ENCODE measurements at places on chromosomes 3 and 15. TPM values are rescaled to one million over a fixed set of nuclear protein-coding genes. Genes with fewer than 3 reads are reported as not detected.

Gene CHRNA5
- total RNA-seq, result 6.3 TPM

Gene MME
- not detected for total RNA-seq

Gene FOXB1
- 0.14 TPM for total RNA-seq

Gene ADAMTS17
- 3.6 TPM for total RNA-seq

Gene CLDND1
- 204 TPM for total RNA-seq

Gene KBTBD13
- not detected for total RNA-seq

DNA sequence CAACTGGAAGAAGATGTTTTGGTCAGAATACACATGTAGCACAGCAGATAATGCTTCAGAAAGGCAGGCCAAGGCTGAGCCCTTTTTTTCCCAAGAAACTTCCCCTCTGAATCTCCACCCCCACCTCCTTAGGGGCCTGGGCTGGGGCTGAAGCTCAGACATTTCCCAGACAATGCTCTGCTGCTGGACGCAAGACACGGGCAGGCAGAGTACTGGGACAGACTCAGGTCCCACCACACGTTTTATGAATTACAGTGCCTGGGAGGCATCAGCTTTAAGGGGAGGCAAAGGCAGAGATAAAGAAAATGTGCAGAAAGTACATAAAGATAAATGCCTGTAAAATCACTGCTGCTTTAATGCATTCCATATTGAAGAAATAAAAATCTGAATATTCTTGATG is 479.4 kb downstream of the ERC2 start:
- H3K27me3 ChIP-seq, result no peaks in the 10 kb centered on the region
- H3K27ac ChIP-seq, result no peak overlapping the region
- no peaks in the 10 kb centered on the region for H3K4me1 ChIP-seq

DNA sequence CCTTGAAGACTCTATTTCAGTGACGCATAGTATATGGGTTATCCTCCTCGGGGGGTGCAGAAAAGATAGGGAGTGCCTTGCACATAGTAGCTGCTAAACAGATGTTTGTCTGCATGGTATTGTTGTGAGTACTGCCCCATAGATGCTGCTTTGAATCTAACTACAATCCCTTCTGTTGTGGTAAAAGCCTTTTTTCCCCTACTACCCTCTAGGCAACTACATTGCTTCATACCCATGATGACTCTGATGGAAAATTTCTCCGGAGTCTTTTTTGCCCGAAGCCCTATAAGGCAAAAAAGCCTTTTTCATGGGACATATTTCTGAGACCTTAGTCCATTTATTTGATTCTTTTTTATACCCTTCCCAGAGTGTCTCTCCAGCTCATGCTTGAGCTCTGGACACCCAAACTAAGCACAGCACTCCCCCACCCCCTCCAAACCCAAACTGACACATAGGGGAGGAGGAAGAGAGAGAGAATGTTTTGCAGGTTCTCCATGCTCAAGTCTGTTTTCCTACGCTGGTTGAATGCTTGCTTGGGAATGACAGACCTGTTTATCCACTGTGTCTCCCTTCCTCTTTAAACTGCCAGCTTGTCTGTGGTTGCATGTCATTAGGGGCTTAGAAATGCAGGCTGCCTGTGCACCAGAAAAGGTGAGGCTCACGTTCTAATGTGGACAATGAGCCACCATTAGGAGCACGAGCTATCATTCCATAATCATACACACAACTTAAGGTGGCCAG is 52.9 kb downstream of the LRTM1 start:
- no peak overlapping the region for H3K4me3 ChIP-seq
- H3K4me1 ChIP-seq, result no peaks in the 10 kb centered on the region
- no peak overlapping the region for H3K27ac ChIP-seq
- no peaks in the 10 kb centered on the region for H3K36me3 ChIP-seq
- no peaks in the 10 kb centered on the region for H3K27me3 ChIP-seq

GRCh38 chr3:157436583-157437291 is at the start of gene PTX3:
TSS of gene PTX3 (plus strand) at chr3:157436850. CDS start at chr3:157436934, 84 bp downstream.
- peaks cover 46% of the 10 kb centered on the region for H3K27me3 ChIP-seq
- H3K36me3 ChIP-seq, result no peaks in the 10 kb centered on the region
- H3K4me1 ChIP-seq, result peaks cover 13% of the 10 kb centered on the region
- no peak within 1 kb of the TSS for H3K27ac ChIP-seq
- H3K4me3 ChIP-seq, result peak within 1 kb of the TSS; percentile 64

GRCh38 chr15:81334768-81335435 is 11.0 kb upstream of the STARD5 start:
- H3K4me1 ChIP-seq, result peaks cover 8% of the 10 kb centered on the region
- H3K36me3 ChIP-seq, result peaks cover 2% of the 10 kb centered on the region
- H3K4me3 ChIP-seq, result no peak overlapping the region
- H3K27me3 ChIP-seq, result no peaks in the 10 kb centered on the region

GRCh38 chr3:149670742-149671492 is 13.1 kb upstream of the WWTR1 start:
- H3K4me1 ChIP-seq, result no peaks in the 10 kb centered on the region
- H3K27ac ChIP-seq, result no peak overlapping the region
- no peak overlapping the region for H3K4me3 ChIP-seq
- DNase-seq, result no peak
- H3K36me3 ChIP-seq, result no peaks in the 10 kb centered on the region

GRCh38 chr15:75023872-75024636 is 664 bp downstream of the PPCDC start:
- DNase-seq, result peak; percentile 14
- H3K27me3 ChIP-seq, result no peaks in the 10 kb centered on the region
- peaks cover 19% of the 10 kb centered on the region for H3K4me1 ChIP-seq
- H3K36me3 ChIP-seq, result peaks cover 8% of the 10 kb centered on the region
- H3K27ac ChIP-seq, result peak overlapping the region; percentile 94

Measured in activated naive CD8-positive, alpha-beta T cell treated with anti-CD3 and anti-CD28 coated beads for 36 hours (primary cell).